Fibroblast of mammary gland (primary cell): ENCODE measurements at places on chromosomes 1 and 21.

DNA sequence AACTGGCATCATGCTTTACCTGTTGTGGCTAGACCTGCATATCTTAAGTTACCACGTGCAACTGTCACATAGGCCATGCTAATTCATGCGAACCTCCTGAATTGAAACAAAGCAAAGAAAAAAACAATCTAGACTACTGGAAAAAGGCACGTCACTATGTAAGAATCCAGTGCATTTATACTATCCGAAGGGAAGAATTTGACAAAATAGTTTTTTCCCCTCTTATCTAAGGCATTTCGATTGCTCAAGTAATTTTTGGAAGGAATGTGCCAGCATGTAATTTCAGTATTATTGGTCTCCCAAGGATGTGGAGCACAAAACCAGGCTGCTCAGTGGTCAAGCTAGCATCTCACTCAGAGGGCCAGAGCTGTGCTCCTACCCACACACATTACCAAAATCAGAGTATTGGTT is 31.5 kb upstream of the C1orf198 start:
- DNase-seq: peak; percentile 37

GRCh38 chr1:171800342-171800741 is 18.9 kb downstream of the METTL13 start:
- no peak for DNase-seq

DNA sequence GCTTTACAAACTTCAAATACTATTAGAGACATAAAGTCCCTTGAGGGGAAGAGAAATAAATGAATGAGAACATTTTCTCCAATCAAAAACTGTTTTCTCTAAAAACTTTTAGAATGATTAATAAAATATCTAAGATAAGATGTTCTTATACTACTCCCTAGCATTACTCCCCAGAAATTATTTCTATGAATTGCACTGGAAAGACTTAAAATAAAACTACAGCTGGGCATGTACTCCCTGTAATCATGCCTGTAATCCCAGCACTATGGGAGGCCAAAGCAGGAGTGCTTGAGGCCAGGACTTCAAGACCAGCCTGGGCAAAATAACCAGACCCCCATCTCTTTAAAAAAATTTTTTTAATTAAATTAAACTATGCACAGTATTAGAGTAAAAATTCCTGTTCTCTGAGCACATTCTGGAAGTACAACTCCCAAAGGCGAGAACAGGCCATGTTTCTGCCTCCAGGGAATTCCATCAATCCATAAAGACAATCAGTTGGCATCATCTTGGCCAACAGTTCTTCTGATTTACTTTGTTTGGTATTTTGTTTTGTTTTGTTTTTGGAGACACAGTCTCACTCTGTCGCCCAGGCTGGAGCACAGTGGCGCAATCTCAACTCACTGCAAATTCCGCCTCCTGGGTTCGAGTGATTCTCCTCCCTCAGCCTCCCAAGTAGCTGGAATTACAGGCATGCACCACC is 77.9 kb downstream of the TGFBR3 start:
- no peak for DNase-seq

DNA sequence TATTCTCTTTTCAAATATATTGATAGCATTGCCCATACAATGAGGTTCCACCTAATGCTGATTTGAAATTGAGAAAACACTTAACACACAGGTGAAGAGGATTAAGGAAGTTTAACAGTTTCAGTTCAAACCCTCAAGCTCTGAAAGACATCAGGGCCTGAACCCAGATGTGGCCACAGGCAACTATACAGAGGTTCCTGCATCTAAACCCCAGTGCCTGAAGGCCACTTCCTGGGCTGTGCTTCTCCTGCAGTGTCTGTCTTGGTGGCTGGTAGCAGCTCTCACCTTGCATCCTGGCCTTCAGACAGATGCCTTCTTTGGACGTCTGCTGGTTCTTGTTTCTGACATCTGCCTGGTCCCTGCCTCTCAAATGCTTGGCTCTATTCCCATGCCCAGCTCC is 25.1 kb upstream of the NGF start:
- no peak for DNase-seq

DNA sequence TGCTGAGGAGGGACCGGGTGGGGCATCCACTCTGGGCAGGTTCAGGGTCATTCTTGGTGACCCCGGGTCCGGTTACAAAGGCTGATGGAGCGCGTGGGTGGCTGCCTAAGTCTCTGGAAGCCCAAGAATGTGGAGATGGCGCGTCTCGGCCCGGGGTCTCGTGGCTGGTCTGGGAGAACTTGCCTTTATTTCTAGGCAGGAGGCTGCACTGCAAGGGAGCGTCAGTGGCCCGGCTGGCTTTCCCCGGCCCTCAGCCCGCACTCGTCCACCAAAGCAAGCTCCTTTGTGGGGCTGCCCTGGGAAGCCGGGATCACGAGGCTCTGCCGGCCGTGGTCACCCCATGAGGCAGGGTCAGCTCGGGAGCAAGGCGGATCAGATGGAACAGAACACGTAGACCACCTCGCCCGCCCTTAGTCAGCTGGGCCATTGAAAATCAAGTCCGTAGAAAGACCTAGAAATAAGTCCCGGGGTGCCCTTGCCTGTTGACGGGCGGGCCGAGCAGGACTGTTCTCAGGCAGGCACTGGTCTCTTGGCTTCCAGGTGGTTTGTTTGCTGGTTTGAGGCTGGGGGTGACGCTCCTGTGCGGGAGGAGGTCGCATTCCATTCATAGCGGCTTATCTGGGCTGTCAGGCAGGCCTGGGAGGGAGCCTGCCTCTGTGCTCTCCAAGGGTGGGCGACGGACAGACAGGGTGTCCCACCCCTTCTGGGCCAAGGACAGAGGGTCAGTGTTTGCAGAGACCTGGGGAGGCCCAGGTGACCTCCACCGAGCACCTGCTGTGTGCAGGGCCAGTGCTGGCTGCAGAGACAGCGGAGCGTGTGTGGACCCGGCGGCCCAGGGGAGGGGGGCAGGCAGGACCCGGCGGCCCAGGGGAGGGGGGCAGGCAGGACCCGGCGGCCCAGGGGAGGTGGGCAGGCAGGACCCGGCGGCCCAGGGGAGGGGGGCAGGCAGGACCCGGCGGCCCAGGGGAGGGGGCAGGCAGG is 25.8 kb downstream of the COL18A1 start:
- peak; percentile 46 for DNase-seq

DNA sequence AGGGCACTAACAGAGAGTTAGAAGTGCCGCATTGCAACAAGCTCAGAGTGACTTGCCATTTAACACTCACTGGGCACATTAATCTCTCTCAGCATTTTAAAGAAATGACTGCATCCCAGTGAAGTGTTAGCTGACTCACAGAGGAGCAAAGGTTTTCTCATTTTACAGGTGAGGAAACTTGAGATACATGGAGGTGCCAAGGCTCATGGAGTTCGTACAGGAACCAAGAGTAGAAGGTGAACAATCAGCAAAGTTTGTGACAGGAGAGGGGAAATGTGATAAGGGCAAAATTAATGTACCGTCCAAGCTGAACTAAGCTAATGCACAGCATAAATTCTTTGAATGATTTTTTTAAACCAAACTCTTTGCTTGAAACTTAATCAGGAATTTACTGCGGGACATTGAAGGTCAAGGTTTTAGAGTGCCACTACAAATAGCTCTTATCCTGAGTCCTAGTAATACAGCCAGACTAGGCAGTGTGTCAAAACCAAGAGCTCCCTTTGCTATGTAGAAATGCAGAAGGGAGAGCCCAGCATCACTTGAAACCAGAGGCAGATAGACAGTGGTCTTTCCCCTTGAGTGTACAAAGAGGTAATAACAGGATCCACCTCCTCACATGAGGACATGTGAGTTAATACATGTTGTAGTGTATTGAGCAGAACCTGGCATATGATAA is 22.4 kb upstream of the NTPCR start:
- no peak for DNase-seq

DNA sequence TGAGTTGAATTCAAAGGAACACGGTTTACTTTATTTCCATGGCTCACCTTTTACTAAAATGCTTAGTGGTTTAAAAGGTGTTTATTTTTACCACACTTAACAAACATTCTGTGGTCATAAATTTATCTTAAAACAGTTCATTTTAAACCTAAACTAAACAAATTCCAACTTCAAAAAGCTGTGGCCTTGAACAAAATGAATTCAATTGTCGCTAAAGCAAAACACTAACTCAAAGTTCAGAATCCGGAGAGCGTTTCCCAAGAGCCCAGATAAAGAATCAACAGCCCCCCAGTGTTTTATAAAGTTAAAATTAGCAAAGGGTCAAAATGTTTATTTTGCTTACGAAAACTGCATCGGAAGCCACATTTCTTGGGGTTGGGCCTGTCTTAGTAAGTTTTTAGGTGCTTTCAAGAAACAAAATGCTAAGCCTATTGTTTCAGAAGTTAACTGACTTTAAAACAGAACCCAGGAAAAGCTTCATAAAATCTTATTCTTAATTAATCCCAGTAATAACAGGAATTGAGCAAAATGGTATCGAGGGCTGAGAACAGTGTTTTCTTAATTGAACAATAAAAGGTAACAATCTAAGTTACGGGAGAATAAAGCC is 1.3 kb downstream of the PUM1 start:
- no peak for DNase-seq

DNA sequence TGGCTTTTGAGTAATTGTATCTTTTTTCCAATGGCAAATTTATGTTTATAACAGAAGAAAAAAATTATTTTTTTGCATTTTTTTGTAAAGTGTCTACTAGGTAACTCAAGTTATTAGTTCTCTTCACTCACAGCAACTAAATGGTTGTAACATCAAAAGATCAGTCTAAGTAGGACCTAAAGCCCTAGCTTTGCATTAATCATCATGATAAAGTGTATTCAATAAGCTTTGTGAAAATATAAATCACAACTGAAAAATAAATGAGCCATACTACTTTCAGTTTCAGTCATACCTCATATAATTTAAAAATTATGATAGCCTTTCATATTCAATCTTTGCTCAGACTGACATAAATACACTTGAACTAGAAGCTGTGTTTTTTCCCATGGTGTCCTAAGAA is 6.9 kb downstream of the TAF5L start:
- DNase-seq: no peak

DNA sequence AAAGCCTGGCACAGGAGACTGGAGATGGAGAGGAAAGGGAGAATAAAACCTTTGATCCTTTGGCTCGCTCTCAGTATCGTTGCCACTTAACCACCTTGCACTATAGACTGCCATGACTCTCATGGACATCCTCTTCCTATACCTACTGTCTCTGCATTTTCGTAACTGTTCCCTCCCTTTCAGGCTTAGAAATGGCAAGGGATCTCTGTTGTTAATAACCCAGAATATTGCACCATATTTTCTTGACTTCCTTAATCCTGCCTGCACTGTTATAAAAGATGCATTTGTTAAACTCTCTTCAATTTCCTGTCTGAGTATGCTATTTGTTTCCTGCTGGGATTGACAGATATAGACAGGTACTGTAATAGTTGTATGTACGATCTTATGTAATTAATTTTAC is 38.6 kb downstream of the CYYR1 start:
- no peak for DNase-seq

DNA sequence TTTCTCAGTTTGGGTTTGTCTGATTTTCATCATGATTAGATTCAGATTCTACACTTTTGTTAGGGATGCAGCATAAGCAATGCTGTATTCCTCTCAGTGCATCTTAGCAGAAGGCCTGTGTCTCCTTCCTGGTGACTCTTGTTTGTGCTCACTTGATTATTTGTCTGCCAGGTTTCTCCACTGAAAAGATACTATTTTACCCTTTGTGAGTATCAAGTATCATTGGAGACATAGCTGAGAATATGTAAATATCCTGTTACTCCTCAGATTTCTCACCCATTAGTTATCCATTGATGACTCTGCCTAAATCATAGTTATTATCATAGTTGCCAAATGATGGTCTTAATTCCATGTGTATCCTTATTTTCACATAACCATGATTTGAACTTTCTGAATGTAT is 148.5 kb downstream of the POU2F1 start:
- DNase-seq: no peak

GRCh38 chr1:154440036-154440804 is 35.1 kb downstream of the IL6R start:
- DNase-seq: no peak

DNA sequence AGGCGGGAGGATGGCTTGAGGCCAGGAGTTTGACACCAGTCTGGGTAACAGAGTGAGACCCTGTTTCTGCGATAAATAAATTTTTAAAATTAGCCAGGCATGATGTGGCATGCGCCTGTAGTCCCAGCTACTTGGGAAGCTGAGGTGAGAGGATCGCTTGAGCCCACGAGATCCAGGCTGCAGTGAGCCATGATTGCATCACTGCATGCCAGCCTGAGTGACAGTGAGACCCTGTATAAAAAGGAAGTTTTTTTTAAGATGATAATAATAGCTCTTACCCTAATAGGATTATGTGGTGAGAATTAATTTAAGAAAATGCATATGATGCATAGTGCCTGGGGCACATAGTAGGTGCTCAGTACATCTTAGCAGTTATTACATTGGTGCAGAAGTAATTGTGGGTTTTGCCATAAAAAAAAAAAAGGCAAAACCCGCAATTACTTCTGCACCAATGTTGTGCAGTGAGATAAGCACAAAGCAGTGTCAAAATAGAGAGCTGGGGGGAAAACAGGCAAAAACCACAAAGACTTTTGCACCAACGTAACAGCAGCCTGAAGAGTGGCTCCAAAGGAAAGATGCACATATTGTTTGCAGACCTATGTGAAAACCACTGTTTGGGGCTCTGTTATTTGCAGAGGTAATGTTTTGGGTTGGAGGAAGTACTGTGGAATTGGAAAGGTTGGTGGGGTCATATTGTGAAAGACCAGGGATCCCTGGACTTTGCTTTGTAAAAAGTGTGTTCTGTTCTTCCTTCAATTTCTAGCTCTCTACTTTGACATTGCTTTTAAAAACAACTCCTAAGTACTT is 72.4 kb downstream of the PLXNA2 start:
- no peak for DNase-seq

DNA sequence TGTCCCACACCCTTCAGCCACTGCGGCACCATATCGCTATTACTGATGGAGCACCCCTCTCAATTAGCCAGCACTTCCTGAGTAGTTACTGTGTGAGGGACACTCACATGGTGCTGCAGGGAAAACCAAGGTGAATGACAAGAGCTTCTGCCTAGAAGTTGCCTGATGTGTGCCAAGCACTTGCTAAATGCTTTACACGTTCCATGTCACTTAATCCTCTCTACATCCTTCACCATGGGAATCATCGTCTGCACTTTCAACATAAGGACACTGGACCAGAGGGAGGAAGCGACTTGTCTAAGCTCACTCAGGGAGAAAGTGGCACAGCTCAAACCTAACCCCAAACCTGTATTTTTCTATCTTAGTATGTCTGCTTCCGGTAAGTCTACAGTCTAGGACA is 344.8 kb downstream of the SIPA1L2 start:
- DNase-seq: no peak

- no peak for DNase-seq
These were observed 116.5 kb upstream of the SLC45A1 start for GRCh38 chr1:8201331-8201861.

DNA sequence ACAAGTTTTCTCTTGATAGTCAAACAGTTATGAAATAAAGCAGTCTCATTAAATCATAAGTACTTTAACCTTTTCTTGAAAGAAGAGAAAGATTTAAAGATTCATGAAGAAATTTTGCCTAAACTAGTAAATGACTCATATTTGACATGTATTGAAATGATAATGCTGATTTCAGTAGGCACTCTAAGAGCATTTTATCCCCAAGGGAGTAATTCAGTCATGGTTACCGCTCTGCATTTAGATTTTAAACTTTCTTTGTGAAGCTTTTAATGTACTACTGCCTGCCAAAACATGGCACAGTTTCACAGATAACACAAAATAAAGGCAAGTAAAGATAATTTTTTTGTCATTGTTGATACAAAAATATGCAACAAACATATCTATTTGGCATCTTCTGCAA is 6.8 kb downstream of the USH2A start:
- DNase-seq: no peak
